ENCODE measurements at places on chromosomes 7 and 10. TPM values are rescaled to one million over a fixed set of nuclear protein-coding genes. Genes with fewer than 3 reads are reported as not detected.

Gene GIMAP7
- 11.4 TPM for polyA plus RNA-seq

Gene ITPRID1
- not detected for polyA plus RNA-seq

Gene AQP1
- polyA plus RNA-seq: 153 TPM

Gene CXCL12
- 411 TPM for polyA plus RNA-seq

Gene SORCS3
- 4.5 TPM for polyA plus RNA-seq

Gene CTAGE15
- polyA plus RNA-seq: 1.4 TPM

Gene GPR158
- polyA plus RNA-seq: 0.35 TPM

Gene STEAP2
- polyA plus RNA-seq: 10.0 TPM

Gene TFEC
- 31.2 TPM for polyA plus RNA-seq

Gene PAX4
- not detected for polyA plus RNA-seq

Gene TMEM130
- polyA plus RNA-seq: 6.9 TPM

Gene BRI3
- 93.5 TPM for polyA plus RNA-seq

Gene NSUN6
- 16.9 TPM for polyA plus RNA-seq

- DNase-seq: peak; percentile 74
These were observed 145.5 kb downstream of the FANK1 start for GRCh38 chr10:126041804-126042231.

GRCh38 chr10:27838901-27839300 lies 93.3 kb upstream of the MKX start:
- DNase-seq: no peak

DNA sequence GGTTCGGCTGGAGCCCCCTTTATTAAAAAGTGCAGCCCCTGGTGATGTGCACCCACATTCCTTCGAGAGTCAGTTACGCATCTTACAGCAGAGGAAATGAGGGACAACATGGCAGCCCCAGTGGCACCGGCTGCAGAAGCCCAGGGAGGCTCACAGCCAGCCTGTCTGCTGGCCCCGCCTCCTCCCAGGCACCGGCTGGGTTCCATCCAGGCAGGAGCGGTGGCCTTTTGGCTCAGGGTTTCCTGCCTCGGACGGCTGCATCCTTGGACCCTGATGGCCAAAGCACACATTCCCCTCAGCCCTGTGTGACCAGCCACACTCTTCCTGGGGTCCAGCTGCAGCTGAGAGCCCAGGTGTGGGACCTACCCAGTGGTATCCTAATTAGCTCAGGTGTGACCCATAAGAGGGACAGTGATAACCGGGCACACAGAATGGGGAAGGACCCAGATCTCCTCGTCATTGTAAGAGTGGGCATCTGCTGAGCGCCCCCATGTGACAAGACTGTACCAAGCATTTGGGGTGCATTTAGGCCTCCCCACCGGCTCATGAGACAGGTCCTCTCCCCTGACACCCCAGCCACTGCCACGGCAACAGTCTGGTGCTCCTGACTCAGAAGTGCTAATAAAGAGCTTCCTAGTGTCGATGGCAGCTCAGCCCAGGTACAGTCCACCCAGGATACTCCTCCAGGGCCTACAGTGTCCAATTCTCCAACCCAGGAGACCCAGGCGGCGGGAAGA lies 63.3 kb upstream of the CHST15 start:
- DNase-seq: no peak

DNA sequence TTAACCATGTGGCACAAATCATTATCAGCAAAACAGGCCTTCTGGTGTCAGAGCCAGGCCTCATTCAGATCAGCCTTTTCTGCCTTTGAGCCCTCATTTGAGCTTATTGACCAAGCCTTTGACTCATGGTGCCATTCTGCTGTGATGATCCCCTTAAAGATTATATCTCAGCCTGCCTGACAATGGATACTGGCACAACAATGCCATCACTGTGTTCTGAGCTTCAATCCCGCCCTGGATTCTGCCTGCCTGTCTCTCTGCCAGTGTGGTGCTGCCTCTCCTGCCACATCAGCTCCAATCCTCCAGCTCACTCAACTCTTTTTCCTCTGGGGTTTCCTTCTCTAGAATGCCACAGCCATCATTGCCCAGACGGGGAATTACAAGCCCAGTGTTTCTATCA lies 52.6 kb downstream of the SRI start:
- DNase-seq: no peak

DNA sequence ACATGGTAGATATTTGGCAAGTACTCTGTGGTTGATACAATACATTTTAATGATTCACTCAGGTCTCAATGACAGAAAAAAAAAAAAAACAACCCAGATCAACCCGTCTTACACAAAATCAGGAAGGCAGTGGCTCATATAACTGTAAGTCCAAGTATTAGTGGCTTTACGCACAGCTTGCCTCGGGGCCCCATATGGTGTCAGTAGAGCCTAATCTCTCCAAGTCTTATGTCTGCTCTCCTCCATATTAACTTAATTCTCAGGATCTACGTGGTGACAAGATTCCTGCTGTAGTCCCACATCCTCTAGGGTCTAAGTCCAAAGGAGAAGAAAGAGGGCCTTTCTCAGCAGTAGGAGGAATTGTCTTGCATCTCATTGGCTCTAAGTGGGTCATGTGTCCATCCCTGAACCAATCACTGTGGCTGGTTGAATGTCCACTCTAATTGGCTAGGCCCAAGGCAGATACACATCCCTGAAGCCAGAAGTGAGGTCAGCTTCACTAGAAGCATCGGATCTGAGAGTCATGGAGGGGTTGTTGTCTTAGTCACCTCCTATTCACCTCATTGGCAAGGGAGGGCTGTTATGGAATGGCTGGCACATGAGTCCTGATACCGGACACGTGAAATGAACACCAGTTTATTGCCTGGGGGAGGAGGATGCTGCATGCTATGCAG lies 20.5 kb upstream of the PLPP4 start:
- no peak for DNase-seq

DNA sequence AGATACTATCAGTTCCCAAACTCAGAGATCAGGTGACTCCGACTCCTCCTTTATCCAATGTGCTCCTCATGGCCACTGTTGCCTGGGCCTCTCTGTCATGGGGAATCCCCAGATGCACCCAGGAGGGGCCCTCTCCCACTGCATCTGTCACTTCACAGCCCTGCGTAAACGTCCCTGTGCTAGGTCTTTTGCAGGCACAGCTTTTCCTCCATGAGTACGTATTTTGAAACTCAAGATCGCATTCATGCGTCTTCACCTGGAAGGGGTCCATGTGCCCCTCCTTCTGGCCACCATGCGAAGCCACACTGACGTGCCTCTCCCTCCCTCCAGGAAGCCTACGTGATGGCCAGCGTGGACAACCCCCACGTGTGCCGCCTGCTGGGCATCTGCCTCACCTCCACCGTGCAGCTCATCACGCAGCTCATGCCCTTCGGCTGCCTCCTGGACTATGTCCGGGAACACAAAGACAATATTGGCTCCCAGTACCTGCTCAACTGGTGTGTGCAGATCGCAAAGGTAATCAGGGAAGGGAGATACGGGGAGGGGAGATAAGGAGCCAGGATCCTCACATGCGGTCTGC lies 162.2 kb downstream of the EGFR start:
- no peak for DNase-seq

DNA sequence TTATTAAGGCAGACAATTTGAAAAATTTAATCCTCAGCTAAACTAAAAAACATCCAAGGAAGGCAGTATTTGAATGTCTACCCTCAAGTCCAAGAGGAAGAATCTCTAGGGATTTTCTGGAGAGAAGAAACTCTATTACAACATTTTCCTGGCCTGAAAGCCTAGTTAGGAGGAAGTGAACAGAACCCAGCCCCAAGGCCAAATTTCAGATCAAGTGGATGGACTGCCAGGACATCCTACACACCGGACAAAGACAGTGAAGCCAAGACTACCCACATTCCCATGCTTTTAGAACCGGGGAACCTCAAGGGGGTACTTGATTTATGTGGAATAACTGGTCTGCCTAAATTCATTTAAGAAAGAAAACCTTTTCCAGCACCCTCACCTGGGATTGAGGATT lies 108.9 kb upstream of the MEOX2 start:
- no peak for DNase-seq

DNA sequence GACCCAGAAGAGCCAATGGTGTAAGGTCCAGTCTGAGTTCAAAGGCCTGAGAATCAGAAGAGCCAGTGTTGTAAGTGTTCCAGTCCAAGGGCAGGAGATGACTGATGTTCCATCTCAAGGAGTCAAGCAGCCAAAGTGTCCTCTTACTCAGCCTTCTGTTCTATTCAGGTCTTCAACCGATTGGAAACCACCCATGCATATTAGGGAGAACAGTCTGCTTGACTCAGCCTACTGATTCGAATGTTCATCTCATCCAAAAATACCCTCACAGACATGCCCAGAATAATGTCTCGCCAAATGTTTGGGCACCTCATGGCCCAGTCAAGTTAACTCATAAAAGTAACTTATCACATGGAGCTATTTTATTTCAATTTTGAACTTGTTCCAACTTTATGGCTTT lies 2.9 kb upstream of the WDFY4 start:
- no peak for DNase-seq

- DNase-seq: no peak
These were observed 213.7 kb upstream of the AOAH start for GRCh38 chr7:36937754-36938563.

- no peak for DNase-seq
These were observed 188.2 kb downstream of the KIF20B start for GRCh38 chr10:89889606-89890005.

GRCh38 chr10:45376371-45376801 lies 2.4 kb downstream of the ALOX5 start:
- no peak for DNase-seq

DNA sequence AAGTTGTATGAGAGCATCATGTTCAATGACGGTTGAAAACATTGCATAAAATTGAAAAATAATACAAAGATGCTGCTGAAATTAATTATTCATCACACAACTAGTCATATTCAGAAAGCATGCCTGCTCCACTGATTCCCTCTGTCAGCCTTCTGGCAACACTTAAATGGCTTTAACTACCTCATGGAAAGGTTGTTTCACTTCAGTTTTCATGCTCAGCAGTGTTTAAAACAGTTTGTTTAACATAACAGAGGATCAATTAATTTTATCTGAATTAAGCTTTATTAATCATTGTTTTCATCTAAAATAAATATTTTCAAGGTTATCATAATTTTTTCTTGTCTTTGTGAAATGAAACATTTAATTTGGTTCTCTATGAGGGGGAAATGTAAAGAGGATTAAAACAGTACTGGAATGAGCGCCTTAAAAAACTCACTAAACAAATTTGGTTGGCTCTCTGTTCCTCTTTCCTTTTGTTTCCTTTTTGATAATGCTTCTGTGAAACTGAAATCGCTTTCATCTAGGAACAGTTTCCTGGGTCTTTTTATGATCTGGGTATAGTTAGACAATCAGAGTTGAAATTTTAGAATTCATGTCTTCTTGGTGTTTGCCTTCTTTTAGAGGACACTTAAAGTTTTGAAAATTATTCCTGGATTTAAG lies 427.4 kb downstream of the SH2D4B start:
- no peak for DNase-seq

DNA sequence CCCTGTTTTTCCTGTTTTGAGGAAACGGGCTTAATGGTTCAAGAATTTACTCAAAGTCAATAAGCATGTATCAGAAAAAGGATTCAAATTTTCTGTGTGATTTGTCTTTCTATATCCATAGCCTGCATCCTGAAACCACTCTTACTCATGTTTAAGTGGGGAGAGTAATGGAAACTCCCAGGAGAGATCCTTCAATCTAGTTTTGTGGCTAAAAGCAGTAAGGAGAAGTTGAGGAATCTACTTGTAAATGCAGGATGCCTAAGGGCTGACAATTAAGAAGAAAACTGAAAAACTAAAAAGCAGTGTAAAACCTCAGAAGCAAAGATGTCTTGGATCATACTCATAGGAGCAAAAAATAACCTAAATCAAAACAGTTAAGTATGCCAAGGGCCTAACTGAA lies 68.1 kb upstream of the GRID1 start:
- DNase-seq: no peak

DNA sequence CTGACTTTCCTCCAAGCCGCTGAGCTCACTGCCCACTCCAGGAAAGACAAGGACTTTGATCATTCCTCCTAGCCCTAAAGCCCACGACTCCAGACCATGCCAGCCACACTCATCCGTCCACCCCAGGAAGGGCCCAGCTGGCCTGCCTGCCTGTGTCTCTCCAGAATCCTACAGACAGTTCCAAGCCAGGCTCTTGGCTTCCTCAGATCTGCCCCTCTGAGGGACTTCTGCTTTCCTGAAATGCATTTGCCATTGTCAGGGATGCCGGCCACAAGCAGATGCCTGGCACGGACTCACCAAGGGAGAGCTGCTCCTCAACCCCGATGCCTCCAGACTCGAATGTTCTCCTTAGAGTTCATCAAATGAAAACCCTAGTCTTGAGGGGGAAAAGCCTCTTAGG lies 155.8 kb downstream of the OAT start:
- no peak for DNase-seq

DNA sequence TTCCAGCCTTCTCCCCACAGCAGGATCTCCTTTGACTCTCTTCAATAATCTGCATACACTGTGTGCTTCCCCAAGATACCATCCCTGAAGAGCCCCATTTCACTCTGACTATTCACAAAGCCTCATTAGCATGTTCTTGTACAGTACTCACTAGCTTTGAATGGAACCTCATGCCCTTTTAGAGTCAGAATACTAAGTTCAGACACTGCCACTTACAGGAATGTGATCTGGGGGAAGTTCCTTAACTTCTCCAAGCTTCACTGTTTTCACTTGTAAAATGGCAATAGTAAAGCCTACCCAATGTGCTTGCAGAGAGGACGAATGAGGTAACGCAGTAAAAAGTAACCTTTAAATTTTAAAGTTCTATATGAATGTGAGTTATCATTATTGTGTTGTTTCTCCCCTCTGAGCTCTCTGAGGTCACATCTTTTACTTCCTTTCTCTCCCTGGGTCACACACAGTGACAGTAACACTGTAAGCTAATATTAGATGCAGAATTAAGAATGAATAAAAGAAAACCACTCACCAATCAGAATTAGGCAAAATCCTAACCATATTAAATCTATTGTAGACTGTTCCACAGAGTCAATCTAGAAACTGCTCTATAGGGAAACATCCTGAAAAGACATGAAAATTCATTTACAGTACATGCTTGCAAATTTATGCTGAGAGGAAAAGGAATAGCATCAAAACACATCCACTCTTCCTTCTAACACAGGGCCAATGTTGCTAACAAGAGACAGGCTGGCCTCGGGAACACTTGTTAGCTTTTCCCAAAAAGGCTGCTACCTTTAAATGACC lies 64.2 kb upstream of the IL6 start:
- no peak for DNase-seq

DNA sequence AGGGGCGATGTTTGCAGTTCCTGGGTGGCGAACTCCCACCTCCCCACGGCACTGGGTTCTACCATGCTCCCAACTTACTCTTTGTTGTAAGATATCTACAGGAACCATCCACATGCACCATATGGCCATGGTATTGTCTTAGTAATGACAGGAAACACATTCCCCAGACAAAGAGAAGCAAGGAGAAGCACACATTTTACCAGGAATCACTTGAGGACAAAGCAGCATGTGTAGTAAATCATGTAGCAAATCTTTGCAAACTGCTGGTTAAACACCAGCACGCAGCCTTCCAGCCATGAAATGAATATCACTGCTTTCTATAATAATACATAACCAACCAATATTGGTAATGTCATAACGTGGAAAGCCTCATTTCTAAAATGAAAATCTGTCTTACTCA lies 101.2 kb downstream of the NRP1 start:
- DNase-seq: no peak

DNA sequence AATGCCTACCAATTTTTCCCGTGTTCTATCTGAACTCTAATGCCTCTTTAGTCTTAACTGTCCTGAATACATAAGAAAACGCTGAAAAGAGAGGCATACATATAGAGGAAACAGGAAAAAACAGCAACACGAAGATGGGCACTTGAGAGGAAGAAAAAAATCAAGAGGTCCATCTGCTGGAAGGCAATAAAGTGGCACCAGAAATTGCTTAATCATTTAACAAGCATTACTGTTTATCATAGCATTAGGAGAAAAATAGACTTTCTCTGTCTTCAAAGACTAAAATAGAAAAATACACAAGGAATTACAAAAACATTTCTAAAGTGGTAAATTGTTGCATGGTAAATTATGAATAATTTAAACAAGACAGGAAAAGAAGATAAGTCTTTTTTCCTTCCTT lies 35.0 kb downstream of the NSUN6 start:
- no peak for DNase-seq
